Activated naive CD4-positive, alpha-beta T cell treated with anti-CD3 and anti-CD28 coated beads, Interleukin-2, amount 50 U/mL, for 72 hours (primary cell): ENCODE measurements at places on chromosomes 2 and 18. TPM values are rescaled to one million over a fixed set of nuclear protein-coding genes. Genes with fewer than 3 reads are reported as not detected.
A peak's percentile ranks its signal among the peaks of the same experiment; 100 is the strongest.

- no peak for DNase-seq
These were observed 325.3 kb downstream of the ZNF516 start for GRCh38 chr18:76169733-76170132.

GRCh38 chr18:10511236-10511635 is 14.6 kb upstream of the NAPG start:
- DNase-seq: no peak

DNA sequence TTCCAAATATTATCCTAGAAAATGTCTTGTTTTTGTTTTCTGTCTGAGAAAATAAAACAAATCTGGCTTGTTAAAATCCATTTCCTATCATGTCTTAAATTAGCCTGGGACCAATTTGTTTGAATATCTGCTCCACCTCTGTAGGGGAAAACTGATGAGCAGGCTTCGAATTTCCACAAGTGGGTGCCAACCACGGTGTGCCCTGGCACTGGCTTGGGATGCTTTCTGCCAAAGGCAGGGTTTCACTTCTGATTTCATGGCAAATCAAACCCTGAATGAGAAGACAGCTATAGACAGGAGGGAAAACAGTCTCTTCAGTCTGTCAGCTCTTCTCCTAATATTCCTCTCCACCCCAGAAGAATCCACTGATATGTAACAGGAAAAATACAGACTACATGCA is 33.7 kb upstream of the STAT4 start:
- DNase-seq: no peak

- no peak for DNase-seq
These were observed 21.9 kb downstream of the CRACDL start for GRCh38 chr2:98913916-98914712.

GRCh38 chr18:77197073-77197472 is 52.6 kb upstream of the GALR1 start:
- no peak for DNase-seq

DNA sequence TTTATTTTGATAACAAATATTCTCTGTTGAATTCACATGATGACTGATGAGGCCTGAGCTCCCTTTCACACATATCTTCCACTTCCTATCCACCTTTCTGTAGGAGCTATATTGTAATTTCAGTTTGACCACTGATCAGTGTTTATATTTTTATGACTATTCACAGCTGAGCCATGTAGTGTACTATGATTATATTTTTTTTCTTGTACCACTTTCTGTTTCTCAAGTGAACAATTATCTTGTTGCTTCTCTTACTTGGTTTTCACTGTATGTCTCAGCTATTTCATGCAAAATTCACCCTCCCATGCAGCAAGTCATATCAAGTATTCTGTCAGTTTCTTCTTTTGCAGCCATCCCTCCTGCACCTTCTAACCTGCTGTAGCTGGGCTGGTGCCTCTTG is 78.4 kb downstream of the TMEM247 start:
- DNase-seq: no peak

Gene ABCG8
- total RNA-seq: not detected

Gene KCNG2
- total RNA-seq: not detected

- DNase-seq: no peak
These were observed 73.6 kb downstream of the DPP4 start for GRCh38 chr2:162000431-162000830.

DNA sequence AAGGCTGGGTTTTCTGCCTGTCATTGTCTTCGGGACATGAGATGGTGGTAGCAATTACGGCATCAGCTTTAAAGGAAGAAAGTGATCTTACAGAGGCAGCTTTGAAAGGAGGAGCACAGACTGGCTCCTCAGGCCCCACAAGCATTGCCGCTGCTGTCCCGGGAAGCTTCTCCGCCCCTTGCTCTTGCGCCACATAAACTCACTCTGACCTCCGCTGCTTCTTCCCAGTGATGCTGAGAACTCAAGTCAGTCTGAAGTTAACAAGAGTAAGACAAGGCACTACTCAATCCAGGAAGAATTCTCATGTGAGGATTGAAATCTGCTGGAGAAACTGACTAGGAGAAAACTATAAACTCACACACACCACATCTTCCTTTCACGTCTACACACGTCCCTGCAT is 112.4 kb upstream of the RIOK3 start:
- DNase-seq: no peak

DNA sequence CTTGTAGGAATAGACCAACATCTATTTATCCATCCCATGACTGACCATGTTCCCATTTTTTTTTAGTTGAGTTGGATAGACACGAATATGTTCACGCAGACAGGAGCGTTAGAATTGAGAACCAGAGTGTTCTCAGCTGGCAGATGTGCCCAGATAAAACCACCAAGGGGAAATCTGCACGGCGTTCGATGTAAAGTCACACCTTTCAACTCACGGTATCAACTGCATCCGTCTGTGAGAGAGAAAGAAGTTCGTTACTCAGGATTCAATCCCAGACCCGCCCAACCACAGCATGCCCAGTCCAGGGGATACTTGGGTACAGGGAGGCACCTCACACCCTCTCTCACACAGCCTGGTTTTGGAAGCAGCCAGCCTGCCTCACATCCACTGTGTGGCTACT is 26.1 kb downstream of the MAL start:
- no peak for DNase-seq

Gene ABHD1
- 0.56 TPM for total RNA-seq

DNA sequence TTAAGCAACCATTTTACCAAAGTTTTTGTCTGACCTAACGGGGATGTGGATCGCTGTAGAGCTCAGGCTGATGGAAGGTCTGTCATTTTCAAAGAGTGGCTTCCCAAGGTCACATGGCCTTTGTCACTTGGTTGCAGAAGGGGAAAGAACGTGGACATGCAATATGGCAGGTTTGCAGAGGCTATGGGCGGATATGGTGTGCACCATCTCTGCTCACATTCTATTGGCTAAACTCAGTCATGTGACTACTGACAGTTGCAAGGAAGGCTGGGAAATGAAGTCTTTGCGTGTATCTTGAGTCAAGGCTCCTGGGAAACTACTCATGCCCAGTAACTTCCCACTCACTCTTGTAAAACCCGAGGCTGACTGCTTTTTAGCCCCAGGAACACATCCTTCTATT is 96.8 kb downstream of the ST6GAL2 start:
- no peak for DNase-seq

Gene RAX
- 0.56 TPM for total RNA-seq

- peak; percentile 83 for DNase-seq
These were observed 17.4 kb upstream of the MRPL33 start for GRCh38 chr2:27754138-27754588.

- no peak for DNase-seq
These were observed 100.4 kb upstream of the FZD5 start for GRCh38 chr2:207869784-207870778.

Gene GPR17
- not detected for total RNA-seq

Gene SERPINB3
- not detected for total RNA-seq

- DNase-seq: no peak
These were observed 89.4 kb downstream of the HDAC4 start for GRCh38 chr2:239311132-239312040.

Gene MYL1
- not detected for total RNA-seq

Gene ASB18
- total RNA-seq: not detected

Gene FAM124B
- not detected for total RNA-seq

- no peak for DNase-seq
These were observed 475.3 kb downstream of the ARHGAP15 start for GRCh38 chr2:143604566-143604959.

Gene GPC1
- 1.6 TPM for total RNA-seq

DNA sequence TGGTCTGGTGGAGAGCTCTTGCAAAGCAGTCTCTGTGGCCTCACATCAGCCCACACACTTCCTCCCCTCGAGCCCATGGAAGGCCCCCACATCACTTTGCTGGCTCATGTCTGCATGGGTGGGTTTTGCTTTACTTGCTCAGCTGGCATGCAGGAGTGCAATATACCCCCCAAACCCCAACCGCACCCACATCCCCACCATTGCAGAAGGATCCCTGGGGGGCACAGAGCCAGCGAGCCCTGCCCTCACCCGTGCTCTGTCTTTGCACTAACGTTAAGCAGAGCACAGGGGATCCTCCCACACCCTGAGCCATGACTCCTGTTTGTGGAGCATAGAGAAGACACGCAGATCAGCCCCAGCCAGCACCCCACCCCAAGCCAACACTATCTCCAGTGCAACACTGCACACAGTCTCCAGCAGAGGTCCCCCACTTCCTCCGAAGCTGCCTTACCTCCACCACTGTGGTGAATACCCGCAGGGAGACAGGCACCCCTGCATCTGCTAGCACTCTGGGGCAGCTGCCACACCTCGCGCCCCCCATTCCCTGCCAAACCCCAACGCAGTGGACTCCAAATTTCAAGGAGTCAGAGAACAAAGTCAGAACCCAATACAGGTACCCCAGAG is 177.8 kb upstream of the RGPD4 start:
- DNase-seq: no peak

Gene TLX2
- total RNA-seq: 0.19 TPM

GRCh38 chr2:30109856-30110255 is 37.0 kb upstream of the YPEL5 start:
- no peak for DNase-seq

DNA sequence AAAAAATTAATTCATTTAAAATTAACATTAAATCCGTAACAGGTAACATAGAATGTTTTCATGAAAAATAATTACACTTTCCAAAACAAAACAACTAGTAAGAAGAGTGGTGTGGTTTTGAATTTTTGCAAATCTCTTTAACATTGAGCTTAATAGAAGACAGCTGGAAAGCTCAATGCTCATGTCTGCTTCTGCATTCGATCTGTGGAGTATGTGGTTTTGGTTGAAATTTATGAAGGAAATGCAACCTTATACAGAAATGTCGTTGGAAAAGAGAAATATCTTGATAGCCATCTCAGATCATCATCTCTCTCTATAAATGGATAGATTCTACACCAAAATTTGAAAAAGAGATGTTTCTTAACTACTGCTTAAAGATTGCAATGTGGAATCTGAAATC is 17.3 kb upstream of the FHL2 start:
- no peak for DNase-seq

DNA sequence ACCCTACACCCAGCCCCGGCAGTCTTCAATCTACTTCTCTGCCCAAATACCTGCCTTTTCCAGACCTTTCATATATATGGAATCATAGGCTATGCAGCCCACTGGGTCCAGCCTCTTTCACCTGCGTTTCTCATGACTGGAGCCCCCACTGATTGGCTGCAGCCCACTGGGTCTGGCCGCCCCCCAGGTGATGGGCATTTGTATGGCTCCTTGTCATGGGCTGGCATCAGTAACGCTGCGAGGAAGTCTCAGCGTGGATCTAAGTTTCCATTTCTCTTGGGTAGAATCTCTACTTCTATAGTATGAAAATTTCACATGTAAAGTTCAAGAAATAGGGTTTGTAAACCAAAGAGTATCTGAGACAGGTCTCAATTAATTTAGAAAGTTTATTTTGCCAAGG is 281.9 kb downstream of the NDUFA10 start:
- DNase-seq: no peak

DNA sequence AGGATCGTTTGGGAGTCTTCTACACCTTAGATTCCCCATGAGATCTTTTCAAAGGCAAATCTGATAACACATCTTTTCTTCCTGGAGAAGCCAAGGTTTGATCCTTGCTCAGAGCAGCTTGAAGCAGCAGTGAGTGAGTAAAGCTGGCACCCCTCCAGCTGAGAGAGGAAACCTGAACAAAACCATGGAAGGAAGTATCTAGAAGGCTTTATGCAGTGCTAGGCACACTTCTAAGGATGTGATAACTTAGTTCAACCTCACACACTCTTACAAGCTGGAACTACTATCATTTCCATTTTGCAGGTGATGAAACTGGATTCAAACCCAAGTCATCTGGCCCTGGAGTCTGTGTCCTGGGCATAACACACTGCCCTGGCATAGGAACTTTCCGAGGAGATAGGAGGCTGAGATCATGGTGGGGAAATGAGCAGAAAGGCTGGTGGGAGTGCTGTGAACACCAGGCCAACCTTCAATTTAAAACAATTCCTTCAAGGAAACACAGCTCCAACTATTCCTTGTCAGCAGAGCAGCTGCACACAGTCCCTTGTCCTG is 71.2 kb downstream of the CTAGE1 start:
- no peak for DNase-seq

DNA sequence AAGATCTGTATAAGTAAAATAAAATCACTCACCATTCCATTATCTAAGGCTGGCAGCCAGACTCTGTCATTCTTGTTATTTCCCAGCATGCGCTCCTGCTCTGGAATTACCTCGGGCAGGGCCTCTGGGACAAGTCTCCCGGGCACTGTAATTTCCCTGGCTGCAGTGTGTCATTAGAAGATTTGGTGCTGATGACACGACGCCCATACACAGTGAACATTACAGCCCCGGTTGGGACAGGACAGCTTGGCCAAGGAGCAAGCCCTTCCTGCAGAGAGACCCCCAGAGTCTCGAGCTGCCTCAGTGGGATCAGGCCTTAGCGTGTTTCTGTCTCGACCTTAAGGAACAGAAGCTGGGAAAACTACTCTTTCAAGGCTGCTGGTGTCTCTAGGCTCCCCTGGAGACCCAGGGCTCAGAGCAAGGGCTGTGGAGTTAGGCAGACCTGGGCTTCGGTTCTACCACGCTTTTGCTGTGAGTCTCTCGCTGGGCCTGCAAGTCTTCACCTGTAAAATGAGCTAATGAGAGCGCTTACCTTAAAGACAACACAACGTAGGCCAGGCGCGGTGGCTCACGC is 39.7 kb downstream of the SMAD7 start:
- DNase-seq: no peak

DNA sequence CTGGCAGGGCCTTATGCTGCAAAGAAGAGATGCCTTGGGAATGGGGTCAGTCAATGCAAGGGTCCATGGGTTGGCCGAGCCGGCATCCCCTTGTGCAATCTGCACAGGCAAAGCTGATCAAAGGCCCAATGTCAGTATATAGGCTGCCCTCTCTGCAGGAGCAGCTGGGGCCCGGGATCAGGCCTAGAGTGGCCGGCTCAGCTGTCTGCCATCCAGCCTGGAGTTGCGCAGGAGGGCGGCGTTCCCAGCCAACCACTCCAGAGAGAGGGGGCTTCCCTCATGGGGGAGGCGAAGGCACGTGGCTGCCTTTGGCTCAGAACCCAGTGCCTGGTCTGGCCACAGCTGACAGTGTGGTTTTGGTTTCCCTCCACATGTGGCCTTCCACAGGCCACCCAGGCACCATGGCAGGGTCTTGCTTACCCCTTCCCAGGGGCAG is 3.9 kb downstream of the INPP5D start:
- DNase-seq: no peak

GRCh38 chr2:47119001-47119400 is 36.1 kb downstream of the STPG4 start:
- DNase-seq: no peak

DNA sequence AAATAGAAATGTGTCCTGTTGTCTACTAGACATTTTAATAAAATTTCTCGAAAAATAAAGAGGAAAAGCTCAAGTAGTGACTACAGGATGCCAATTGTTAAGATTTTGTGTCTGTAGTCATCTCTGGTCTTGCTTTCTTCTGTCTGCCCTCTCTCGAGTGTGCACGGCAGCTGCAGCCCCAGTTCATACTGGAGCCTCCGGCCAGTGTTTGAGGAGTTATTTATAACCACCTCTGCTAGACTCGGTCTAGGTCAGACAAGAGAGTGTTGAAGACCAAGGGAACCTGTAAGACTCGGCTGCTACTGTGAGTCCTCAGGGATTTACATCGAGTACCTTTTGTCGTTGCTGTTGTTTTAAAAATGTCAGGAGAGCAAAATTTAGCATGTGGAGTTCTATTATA is 810.1 kb upstream of the POU3F3 start:
- no peak for DNase-seq

Gene SLC9A2
- 0.25 TPM for total RNA-seq

Gene NOSTRIN
- total RNA-seq: not detected
